ENCODE measurements at places on chromosomes 7 and 10.

- DNase-seq, result no peak
Measured at GRCh38 chr10:69499726-69500689, 48.7 kb downstream of the TSPAN15 start.

DNA sequence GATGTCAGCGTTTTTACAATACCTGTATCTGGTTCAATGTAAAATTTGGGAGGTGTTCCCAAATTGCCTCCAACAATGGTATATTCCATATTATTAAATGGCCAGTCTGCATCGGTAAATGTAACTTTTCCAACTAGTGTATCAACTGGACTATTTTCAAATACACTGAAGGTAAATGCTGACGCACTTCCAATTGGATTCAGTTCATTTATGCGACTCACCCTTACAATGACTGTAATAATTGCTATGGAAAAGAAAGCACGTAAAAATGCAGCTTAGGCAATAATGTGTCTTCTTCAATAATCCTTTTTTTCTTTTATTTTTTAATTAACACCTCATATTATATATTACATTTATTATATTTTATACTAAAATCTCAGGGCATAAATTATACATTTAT, 209.1 kb downstream of the HGF start:
- no peak for DNase-seq

GRCh38 chr10:49741108-49741995, 20.8 kb downstream of the OGDHL start:
- DNase-seq, result no peak

DNA sequence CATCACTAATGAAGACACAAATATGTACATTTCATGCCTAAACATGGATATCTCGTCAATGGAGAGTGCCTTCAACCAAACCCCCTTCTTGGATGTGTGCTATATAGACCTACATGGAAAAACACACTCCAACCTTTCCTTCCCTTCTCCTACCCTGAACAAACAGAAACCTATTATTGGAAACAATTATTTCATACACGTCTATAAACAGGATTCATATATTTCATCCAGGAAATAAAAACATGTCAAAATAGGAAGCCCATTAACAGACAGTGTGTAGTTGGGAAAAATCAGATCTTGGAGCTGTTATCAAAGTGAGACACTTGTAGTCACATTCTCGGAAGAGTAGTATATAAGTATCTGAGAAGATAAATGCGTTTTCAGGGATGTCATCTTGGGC, 81.1 kb downstream of the NRP1 start:
- DNase-seq, result no peak

DNA sequence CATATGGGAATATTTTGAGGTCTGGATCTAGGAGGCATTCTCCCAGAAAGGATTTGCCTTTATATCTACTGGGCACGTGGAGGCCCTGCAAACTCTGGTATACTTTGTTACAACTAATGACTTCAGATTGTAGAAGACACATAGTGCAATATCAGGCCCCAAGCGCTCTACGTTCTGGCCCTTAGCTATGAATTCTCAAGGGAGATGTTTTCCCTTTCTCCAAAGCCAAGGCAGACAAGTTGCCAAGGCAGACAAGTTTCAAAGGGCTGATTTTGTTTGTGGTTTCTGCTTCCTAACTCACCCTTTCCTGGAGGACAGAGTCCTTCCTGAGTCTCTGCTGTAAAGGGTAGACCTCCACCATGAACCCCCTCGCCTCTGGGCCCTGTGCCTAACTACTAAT, 99.4 kb upstream of the CTTNBP2 start:
- no peak for DNase-seq

GRCh38 chr10:63940277-63940922, 419.2 kb downstream of the REEP3 start:
- no peak for DNase-seq

DNA sequence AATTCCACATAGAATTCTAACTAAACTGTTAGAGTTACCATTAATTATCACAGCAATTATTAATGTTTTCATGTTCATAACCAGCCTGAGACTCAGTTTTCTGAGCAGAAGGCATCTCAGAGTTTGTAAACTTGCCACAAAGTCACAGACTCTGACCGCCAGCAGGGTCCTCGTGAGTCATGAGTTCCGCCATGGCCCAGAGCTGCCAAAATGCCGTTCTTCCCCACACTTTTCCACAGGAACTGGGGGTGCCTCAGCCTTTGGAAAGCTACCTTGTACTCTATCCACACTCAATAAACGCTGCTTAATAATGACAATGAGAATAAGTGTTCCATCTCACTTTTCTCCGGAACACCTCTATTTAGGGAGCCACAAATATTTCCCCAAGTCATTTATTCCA, 22.1 kb upstream of the INHBA start:
- no peak for DNase-seq

- no peak for DNase-seq
Measured at GRCh38 chr10:70690589-70690988, 18.3 kb downstream of the ADAMTS14 start.

- DNase-seq, result no peak
Measured at GRCh38 chr10:29348836-29349235, 60.0 kb downstream of the LYZL1 start.

- no peak for DNase-seq
Measured at GRCh38 chr10:43026039-43026973, 50.6 kb upstream of the RET start.

DNA sequence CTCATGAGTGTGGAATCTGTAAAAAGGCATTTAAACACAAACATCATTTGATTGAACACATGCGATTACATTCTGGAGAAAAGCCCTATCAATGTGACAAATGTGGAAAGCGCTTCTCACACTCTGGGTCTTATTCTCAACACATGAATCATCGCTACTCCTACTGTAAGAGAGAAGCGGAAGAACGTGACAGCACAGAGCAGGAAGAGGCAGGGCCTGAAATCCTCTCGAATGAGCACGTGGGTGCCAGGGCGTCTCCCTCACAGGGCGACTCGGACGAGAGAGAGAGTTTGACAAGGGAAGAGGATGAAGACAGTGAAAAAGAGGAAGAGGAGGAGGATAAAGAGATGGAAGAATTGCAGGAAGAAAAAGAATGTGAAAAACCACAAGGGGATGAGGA, 207.7 kb downstream of the ZEB1 start:
- no peak for DNase-seq

DNA sequence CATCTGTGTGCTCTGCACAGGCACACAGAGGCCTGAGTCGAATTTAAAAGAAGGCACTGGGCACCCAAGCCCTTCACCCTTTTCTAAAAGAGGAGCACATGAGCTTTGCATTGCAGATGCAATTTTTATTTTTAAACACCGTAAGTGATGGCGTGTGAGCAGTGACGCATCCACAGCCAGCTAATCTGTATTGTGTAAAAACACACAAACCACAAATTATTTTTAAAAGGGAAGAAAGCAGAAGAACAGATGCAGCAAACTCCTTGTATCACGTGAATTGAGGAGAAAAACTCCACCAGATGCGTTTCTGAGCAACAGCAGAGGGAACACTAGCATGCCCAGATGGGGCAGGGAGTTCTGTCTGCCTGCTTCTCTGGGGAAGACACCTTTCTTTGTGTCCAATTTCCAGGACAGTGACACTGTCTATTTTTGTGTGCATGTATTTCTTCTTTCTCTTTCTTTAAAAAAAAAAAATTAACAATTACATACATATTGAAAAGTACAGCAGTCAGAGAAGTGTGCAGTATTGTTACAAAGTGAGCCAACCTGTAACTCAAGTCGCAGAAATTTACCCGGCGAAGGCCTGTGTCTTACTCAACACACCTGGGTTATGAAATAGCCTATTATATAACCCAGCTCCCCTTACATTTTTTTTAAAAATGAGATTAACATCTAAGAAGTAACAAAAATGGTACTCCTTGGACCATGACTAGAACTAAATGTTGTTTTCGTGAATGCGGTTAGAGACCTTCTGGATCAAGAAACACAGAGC, 39.2 kb downstream of the EEPD1 start:
- no peak for DNase-seq

GRCh38 chr7:69228212-69228811, 370.0 kb upstream of the AUTS2 start:
- DNase-seq, result no peak

- DNase-seq, result no peak
Measured at GRCh38 chr7:34491899-34492298, 166.1 kb upstream of the NPSR1 start.

- DNase-seq, result no peak
Measured at GRCh38 chr7:16326106-16326505, 95.2 kb downstream of the CRPPA start.

DNA sequence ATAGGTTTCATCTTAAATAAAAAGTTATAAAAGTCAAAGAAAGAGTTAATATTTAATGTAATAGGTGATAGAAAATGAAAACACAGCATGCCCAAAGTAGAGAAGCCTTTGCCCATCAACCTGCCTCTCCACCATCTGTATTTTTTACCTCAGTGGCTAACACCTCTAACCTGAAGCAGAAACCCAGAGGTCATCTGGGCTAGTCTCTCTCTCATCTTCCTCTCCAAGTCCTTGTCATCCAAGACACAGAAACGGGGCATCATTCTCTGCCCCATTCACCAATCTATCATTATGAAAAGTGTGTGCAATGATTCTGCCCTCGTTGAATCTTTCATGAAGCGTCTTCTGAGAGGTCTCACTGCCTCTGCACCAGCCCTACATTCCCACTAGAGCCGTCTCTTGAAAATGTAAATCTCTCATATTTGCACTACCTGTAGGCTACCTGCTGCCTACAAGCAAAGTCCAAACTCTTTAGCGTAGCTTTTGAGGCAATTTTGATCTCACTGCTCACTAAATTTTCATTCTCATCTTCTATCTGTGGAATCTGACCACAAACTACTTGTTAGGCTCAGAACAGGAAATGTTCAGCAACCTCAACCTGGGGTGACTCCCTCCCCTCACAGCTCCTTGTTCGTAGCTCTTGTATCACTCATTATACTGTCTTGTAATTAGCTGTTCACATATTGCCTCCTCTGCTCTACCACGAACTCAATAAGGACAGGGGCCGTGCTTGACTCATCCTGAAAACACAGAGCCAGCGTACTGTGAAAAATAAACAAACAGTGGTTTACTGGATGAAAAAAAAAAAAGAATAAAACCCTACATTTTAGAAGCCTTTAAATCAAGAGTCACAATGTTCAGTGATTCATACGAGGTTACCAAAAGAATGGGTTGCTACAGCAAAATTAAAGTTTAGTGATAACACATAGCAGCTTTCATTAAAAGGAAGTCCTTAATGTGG, 83.1 kb downstream of the CTNNA3 start:
- no peak for DNase-seq

- no peak for DNase-seq
Measured at GRCh38 chr10:99779335-99779734, 3.1 kb upstream of the ABCC2 start.

- no peak for DNase-seq
Measured at GRCh38 chr10:49300140-49300974, 1.4 kb downstream of the C10orf71 start.

- DNase-seq, result no peak
Measured at GRCh38 chr7:1291845-1292765, 59.4 kb downstream of the UNCX start.

GRCh38 chr10:115948465-115948864, 324.5 kb downstream of the GFRA1 start:
- DNase-seq, result no peak

- no peak for DNase-seq
Measured at GRCh38 chr7:128167042-128167701, 73.9 kb upstream of the LEP start.

GRCh38 chr7:134328900-134329299, 12.2 kb upstream of the SLC35B4 start:
- DNase-seq, result no peak

DNA sequence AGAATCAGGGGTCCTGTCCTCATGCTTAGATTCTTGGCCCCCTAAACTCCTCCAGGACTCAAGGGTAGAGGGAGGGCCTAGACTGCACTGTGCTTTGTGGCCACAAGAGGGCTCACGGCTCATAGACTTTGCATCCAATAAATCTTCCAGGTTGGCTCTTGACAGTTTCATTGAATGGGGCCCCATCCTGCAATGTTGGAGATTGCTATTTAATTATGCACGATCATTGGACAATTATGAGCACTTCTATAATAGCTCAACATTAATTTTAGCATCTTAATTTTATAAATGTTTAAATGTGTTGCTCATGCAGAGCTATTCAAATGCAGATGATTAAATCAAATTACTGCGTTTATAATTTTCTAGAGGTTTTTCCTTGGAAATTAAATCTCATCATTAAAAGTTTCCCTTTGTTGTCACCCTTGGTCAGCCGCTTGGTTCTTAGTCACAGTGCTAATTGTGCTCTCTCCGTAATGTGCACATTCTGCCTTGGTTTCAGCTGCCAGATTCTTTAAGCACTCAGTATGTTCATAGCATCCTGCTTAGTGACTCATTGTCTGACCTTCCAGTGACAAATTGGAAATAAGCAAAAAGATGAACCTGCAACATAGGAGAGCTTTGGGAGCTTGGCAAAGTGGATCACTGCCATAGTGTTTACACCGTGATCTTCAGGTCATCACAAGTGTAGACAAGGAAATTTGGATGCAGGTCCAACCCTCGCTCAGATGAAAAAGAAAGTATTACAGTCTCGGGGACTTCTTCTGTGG, 33.4 kb upstream of the PLPP4 start:
- no peak for DNase-seq

DNA sequence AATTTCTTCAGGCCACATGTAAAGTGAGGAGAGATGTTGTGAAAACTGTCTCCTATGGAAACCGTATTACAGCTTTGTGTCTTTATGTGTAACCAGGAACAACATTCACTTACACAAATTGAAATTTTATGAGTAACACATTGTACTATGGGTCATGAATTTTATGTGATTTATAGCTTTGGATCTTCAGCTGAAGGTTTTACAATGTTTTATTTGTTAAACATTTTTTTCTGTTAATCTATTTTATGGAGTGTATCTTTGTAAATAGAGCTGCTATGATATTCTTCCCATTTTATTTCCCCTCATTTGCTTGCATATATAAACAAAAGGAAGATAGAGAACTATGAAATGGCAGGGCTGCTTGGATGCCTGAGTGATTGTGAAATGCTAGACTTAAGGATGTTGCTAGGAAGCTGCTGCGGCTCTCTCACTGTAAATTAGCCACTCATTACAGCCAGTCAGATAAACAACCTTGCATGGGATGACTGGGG, 104.5 kb upstream of the PCLO start:
- no peak for DNase-seq

DNA sequence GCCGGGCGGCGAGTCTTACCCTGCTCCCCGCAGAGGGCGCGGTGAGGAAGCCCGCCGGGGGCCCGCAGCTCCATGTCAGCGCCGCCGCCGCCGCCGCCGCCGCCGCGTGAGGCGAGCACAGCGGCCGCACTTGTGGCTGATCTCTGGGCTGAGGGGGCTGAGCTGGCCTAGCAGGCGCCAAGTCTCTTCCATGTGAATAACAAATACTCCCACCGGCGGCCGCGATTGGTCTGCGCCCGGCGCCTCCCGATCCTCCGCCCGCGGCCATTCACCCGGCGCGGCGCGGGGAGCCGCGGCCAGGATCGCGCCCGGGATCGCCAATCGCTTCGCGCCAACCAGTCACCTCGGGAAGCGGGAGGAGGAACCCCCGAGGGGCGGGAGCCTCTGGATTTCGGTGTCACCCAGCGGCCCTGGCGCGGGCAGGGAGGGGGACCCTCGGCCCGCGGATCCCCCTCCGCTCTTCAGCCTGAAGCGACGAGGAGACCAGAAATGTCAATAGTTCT, at the start of gene GRM8:
Gene GRM8, minus strand, starts transcription at position 164 of the 503 bp plus-strand sequence.
- no peak for DNase-seq

GRCh38 chr7:87645446-87645845, 17.2 kb downstream of the RUNDC3B start:
- DNase-seq, result no peak
